WTC11 (cell line): ENCODE measurements at places on chromosomes 4 and X.

- H3K36me3 ChIP-seq: peaks cover 12% of the 10 kb centered on the region
- H3K4me3 ChIP-seq: no peak overlapping the region
- no peak overlapping the region for H3K27ac ChIP-seq
- DNase-seq: peak; percentile 23
These were observed 7.6 kb upstream of the BST1 start for GRCh38 chr4:15695240-15695699.

- no peak overlapping the region for H3K27ac ChIP-seq
- DNase-seq: no peak
- H3K4me1 ChIP-seq: peaks cover 21% of the 10 kb centered on the region
- no peaks in the 10 kb centered on the region for H3K27me3 ChIP-seq
These were observed 23.9 kb downstream of the SORBS2 start for GRCh38 chr4:185787926-185788679.

- DNase-seq: peak; percentile 14
- no peaks in the 10 kb centered on the region for H3K36me3 ChIP-seq
- H3K4me1 ChIP-seq: peaks cover 15% of the 10 kb centered on the region
- H3K4me3 ChIP-seq: no peak overlapping the region
- no peak overlapping the region for H3K27ac ChIP-seq
- no peaks in the 10 kb centered on the region for H3K27me3 ChIP-seq
These were observed 41.7 kb downstream of the CNGA2 start for GRCh38 chrX:151776181-151776731.

DNA sequence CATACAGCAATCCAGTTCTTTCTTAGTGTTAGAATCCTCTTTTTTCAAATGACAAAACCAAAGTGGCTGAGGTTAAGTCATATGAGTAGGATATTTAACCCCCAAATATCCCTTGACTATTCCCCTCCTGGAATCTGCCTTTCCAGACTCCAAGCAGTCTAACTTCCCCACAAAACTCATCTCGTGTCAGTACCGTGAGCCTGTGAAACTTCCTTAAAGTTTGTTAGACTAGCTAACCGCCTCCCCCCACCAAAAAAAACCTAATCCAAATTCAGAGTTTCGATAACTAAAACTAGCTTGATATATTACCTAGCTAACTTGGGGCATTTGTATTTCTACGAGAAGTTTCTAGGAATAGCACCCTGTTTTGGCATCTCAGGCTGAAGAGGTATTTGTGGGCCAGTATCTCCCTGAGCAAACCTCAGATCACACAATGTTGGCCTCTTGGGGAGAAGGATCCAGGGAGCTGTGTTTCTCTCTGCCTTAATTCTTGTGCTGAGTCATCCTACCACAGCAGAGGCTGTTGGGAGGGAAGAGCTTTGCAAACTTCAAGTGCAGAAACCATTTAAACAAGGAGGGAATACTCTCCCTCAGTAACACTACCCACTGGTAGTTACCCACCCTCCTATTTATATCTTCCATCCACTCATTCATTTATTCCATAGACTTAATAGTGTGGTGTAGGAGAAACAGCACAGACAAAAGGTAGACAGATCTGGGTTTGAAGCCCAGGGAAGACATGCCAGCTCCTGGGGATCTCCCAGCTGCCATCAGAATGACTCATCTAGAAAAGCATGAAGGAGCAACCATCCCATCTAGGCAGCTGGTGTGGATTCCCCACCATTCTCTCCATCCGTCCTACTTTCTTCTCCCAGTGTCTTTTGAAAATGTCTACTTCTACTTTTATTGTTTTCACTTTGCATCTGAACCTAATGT, 39.3 kb upstream of the TXK start:
- H3K4me1 ChIP-seq: peaks cover 59% of the 10 kb centered on the region
- no peak overlapping the region for H3K4me3 ChIP-seq
- peaks cover 14% of the 10 kb centered on the region for H3K36me3 ChIP-seq
- DNase-seq: no peak

DNA sequence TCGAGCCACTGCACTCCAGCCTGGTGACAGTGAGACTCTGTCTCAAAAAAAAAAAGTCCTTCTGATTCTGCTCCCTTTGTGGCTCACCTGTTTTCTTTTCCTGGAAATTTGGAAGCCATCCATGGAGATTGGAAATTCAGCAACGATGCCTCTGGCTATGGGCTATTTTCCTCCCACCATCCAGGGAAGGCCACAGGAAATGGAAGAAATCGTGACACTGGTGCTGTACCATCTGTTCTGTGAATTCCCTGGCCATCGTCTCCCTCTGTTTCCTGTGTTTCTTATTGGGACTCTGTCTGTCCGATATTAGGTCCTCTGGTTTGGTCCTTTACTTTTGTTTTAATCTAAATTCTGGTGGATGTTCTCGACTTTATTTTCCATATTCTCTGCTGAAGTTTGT, 29.4 kb upstream of the ADRA2C start:
- peaks cover 3% of the 10 kb centered on the region; the same call in 1 of the 2 replicates for H3K36me3 ChIP-seq
- H3K4me3 ChIP-seq: no peak overlapping the region
- no peak overlapping the region for H3K27ac ChIP-seq
- peaks cover 2% of the 10 kb centered on the region; the same call in 1 of the 2 replicates for H3K27me3 ChIP-seq

GRCh38 chrX:66233209-66233608, 69.2 kb downstream of the HEPH start:
- H3K27ac ChIP-seq: no peak overlapping the region
- DNase-seq: no peak
- no peaks in the 10 kb centered on the region for H3K27me3 ChIP-seq

DNA sequence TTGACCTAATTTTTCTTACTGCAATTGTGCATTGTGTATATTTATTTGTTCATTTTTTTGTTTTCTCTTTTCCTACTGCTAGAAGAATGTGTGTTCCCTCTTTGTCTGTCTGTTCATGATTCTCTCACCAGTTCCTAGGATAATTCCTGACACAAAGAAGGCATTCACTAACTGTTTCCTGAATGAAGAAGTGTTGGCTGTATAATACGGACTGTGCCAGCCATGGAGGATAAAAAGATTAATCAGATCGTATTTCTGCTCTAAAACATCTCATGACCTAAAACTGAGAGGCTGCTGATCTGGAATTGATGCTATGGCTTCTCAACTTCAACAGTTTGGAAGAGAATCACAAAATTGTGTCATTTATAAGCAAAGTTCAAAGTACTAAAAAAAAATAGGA, 563.1 kb upstream of the FRG1 start:
- DNase-seq: no peak
- no peaks in the 10 kb centered on the region; the same call in 1 of the 2 replicates for H3K27me3 ChIP-seq
- H3K4me1 ChIP-seq: peaks cover 15% of the 10 kb centered on the region
- H3K4me3 ChIP-seq: no peak overlapping the region

DNA sequence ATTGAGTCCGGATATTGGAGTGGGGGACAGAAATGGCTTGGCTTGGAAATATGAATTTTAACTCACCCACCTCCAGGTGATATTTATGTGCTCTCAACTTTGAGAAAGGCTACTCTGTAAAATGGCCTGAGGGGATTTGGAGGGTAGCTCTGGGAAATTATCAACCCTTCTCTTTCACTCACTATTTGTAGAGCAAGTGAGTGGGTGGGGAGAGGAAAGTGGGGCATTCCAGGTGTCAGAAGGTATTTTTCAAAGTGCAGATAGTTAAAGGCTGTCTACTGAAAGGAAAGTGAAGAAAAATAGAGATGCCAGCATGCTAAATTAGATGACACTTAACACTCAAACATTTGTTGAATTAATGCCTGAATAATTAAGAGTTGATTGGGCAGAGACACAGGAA, 44.1 kb downstream of the TMEM164 start:
- no peaks in the 10 kb centered on the region for H3K36me3 ChIP-seq
- H3K27ac ChIP-seq: no peak overlapping the region
- no peak for DNase-seq
- H3K4me1 ChIP-seq: peaks cover 25% of the 10 kb centered on the region
- H3K4me3 ChIP-seq: no peak overlapping the region
- H3K27me3 ChIP-seq: no peaks in the 10 kb centered on the region

- no peaks in the 10 kb centered on the region for H3K36me3 ChIP-seq
- peaks cover 52% of the 10 kb centered on the region for H3K4me1 ChIP-seq
- no peak overlapping the region for H3K27ac ChIP-seq
These were observed 69.2 kb downstream of the SORBS2 start for GRCh38 chr4:185742766-185743165.

- no peak overlapping the region for H3K27ac ChIP-seq
- no peaks in the 10 kb centered on the region for H3K36me3 ChIP-seq
- peaks cover 5% of the 10 kb centered on the region; the same call in 1 of the 2 replicates for H3K4me1 ChIP-seq
- no peak overlapping the region for H3K4me3 ChIP-seq
These were observed 151.2 kb downstream of the NAA11 start for GRCh38 chr4:79174490-79175252.

GRCh38 chrX:94751611-94752010, 1077.6 kb downstream of the FAM133A start:
- peaks cover 28% of the 10 kb centered on the region for H3K36me3 ChIP-seq
- H3K4me1 ChIP-seq: peaks cover 29% of the 10 kb centered on the region
- no peaks in the 10 kb centered on the region; the same call in 1 of the 2 replicates for H3K27me3 ChIP-seq
- H3K27ac ChIP-seq: no peak overlapping the region
- no peak for DNase-seq
- no peak overlapping the region for H3K4me3 ChIP-seq

- H3K27me3 ChIP-seq: peaks cover 22% of the 10 kb centered on the region
- DNase-seq: no peak
- peak overlapping the region; percentile 58; the same call in 1 of the 2 replicates for H3K27ac ChIP-seq
- H3K36me3 ChIP-seq: peaks cover 20% of the 10 kb centered on the region
- H3K4me3 ChIP-seq: peak overlapping the region; percentile 40
- peaks cover 67% of the 10 kb centered on the region for H3K4me1 ChIP-seq
These were observed 7.1 kb downstream of the FAT4 start for GRCh38 chr4:125321709-125322365.

GRCh38 chrX:71668248-71668595, 876 bp downstream of the LOC101059915 start:
- H3K4me1 ChIP-seq: no peaks in the 10 kb centered on the region
- no peak overlapping the region for H3K4me3 ChIP-seq
- no peaks in the 10 kb centered on the region for H3K36me3 ChIP-seq
- H3K27me3 ChIP-seq: no peaks in the 10 kb centered on the region
- DNase-seq: no peak

- no peak for DNase-seq
- no peak overlapping the region for H3K27ac ChIP-seq
- no peaks in the 10 kb centered on the region for H3K36me3 ChIP-seq
- no peaks in the 10 kb centered on the region for H3K4me1 ChIP-seq
- no peak overlapping the region for H3K4me3 ChIP-seq
These were observed 65.7 kb downstream of the ZFYVE28 start for GRCh38 chr4:2352729-2353221.

DNA sequence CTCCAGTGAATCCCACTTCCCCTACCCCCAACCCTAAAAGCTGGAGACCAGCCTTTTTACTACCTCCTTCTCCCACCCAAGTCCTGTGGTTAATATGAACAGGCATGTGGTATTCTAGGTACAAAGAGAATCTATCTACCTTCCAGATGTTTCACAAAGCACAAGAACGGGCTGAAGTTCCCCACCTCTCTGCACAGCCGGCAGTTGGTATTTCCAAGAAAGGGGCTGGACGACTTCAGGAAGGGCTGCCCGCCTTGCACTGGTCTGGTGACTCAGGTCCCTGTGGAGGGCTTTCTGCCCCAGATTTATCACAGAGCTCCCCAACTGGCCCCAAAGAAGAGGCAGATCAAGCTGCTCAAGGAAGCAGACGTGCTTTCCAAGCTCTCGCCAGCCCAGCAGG, 4.5 kb downstream of the FAM47E start:
- no peak overlapping the region for H3K4me3 ChIP-seq
- no peak for DNase-seq
- no peaks in the 10 kb centered on the region for H3K36me3 ChIP-seq
- no peak overlapping the region for H3K27ac ChIP-seq
- H3K4me1 ChIP-seq: peaks cover 9% of the 10 kb centered on the region
- peaks cover 30% of the 10 kb centered on the region for H3K27me3 ChIP-seq

GRCh38 chr4:108097990-108098553, 70.7 kb downstream of the LEF1 start:
- H3K4me1 ChIP-seq: peaks cover 8% of the 10 kb centered on the region
- no peak overlapping the region for H3K4me3 ChIP-seq
- H3K27me3 ChIP-seq: peaks cover 3% of the 10 kb centered on the region; the same call in 1 of the 2 replicates
- no peak for DNase-seq
- H3K36me3 ChIP-seq: no peaks in the 10 kb centered on the region
- no peak overlapping the region for H3K27ac ChIP-seq
